ENCODE measurements at places on chromosomes 5 and 9. TPM values are rescaled to one million over a fixed set of nuclear protein-coding genes. Genes with fewer than 3 reads are reported as not detected.
A peak's percentile ranks its signal among the peaks of the same experiment; 100 is the strongest.

Gene BTNL8
- not detected for total RNA-seq

Gene LECT2
- not detected for total RNA-seq

GRCh38 chr9:130639124-130639765, 25.1 kb upstream of the PRDM12 start:
- no peak for DNase-seq

GRCh38 chr5:84535281-84535680, 150.6 kb upstream of the EDIL3 start:
- DNase-seq = no peak

DNA sequence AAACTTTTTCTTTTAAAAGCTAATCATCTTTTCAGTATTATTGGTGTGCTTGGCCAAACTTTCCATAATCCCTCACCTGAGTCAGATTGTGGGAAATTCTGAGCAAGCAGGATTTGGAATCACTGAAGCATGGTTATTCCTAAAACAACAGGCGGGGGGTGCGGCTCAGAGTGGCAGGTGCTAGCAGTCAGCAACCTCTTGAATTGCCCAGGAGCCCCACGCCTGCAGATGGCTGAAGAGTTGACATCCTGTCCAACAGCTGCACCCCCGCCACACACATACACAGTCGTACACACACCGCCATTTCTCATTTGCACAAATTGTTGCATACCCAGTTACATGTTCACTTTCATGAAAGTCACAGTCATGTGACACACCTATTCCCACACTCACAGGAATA, 96.6 kb downstream of the LHX2 start:
- DNase-seq = no peak

DNA sequence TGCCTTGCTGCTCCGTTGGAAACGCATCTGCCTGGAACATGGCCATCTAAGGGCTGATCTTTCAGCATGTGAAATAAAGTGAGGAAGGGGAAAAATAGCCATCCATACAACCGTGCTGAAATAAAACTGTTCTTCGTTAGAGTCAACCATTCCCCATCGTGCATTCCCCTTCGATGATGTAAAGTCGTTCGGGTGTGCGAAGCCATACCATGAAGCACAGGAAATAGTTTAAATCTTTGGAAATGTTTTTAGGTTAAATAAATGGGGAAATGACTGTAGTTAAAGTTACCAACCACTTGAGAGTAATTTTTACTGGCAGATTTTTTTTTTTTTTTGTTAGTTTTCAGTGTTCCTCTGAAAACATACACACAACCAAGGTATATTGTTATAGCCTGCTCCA, 302.5 kb downstream of the SH3GL2 start:
- no peak for DNase-seq

Gene CKS2
- 335 TPM for total RNA-seq

GRCh38 chr5:95070866-95071265, 214.0 kb downstream of the MCTP1 start:
- no peak for DNase-seq

DNA sequence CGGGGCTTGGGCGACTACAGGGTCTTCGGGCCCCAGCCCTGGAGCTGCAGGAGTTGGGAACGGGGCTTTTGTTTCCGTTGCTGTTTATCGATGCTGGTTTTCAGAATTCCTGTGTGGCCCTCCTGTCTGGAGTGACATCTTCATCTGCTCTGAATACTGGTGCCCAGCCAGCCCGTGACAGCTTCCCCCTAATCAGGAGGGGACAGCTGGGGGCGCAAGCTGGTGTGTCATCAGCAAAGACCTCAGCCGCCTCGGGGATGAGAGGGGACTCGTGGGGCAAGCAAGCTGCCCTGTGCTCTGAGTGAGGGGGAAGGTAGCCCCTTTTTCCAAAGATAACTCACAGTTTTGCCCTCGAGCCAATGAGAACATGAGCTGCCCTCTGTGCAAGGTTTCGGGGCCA, 110.7 kb downstream of the RXRA start:
- DNase-seq = no peak

Gene CDH12
- not detected for total RNA-seq

- no peak for DNase-seq
Observed at GRCh38 chr9:75921391-75922127, 31.1 kb downstream of the PCSK5 start.

DNA sequence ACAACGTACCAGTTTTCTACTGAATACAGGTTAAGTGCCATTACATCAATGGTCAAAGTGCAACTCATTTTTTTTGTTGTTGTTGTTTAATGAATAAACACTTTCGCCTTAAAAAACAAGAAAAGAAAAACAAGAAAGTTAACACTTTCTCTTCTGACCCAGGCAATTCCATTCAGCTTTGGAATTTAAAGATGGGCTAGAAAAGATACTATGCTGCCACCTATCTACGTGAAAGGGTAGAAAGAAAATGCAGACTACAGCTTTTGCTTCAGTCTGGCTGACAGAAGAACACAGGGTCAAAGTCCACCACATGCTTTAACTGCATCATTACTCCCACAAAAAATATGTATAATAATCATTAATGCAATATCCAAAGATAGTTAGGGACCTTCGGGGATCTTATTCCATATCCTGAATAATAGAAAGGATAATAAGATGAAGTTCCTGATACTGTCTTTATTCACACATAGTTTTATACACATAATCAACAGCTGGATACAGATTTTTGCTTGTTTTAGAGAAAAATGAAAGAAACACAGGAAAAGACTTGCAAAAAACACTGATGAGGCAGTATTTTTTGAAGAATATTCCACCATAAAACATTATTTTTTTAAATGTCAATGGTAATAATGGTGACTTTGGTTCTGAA, 40.4 kb downstream of the ZDHHC21 start:
- no peak for DNase-seq

DNA sequence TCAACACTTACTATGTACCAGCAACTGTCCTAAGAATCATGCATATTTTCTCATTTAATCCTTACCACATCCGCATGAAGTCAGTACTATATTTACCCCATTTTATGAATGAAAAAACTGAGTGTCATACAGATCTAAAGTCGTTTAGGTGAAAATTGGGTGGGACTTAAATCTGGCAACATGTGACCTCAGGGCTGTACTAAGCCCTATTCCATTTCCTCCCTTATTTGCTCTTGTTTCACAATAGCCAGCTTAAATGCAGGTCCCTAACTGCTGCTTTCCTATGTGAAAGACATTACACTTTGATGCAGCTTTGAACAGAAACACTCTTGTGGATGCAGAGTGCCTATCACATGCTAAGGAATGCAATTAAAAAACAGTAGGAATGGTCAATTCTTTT, 2.5 kb upstream of the RAB14 start:
- no peak for DNase-seq

Gene GALNT12
- total RNA-seq = 0.22 TPM

GRCh38 chr9:89397471-89397870, 79.2 kb downstream of the SECISBP2 start:
- DNase-seq = no peak

- DNase-seq = no peak
Observed at GRCh38 chr9:89715318-89715858, 110.6 kb downstream of the GADD45G start.

DNA sequence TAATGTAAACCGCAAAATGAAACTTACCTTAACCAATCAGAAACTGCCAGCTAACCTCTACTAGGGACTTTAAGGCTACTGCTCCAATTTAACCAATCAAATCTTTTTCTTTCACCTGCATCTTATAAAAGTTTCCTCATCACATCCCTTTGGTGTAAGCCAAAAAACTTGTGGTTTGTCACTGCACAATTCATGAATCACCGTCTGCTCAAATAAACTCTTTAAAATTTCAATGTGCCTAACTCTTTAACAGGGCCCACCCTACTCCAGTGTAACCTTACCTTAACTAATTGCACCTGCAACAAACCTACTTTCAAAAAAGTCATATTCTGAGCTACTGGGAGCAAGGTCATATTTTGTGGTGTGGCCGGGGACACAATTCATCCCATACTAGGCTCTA, 172.2 kb upstream of the GRAMD2B start:
- DNase-seq = no peak

- no peak for DNase-seq
Observed at GRCh38 chr9:71680189-71680980, 87.9 kb downstream of the CEMIP2 start.

GRCh38 chr9:14857449-14858305, 52.6 kb downstream of the FREM1 start:
- DNase-seq = no peak

DNA sequence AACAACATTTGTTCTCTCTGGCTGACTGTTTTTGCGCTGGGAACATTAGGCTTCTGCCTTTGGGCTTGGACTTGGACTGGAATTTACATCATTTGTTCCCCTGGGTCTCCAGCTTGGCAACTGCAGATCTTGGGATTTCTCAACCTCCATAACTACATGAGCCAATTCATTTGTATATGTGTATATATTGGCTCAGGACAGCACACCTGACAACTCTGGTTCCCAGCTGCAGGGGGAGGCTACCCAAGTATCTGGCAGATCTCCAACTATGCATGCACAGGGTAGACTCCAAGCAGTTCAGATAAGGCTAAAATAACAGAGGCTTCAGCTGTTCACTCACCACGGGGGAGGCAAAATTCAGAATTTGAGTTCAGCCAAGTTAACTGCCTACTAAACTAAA, 31.6 kb upstream of the F2RL1 start:
- DNase-seq = peak; percentile 45

GRCh38 chr5:128225245-128226030, 141.9 kb downstream of the SLC12A2 start:
- no peak for DNase-seq

DNA sequence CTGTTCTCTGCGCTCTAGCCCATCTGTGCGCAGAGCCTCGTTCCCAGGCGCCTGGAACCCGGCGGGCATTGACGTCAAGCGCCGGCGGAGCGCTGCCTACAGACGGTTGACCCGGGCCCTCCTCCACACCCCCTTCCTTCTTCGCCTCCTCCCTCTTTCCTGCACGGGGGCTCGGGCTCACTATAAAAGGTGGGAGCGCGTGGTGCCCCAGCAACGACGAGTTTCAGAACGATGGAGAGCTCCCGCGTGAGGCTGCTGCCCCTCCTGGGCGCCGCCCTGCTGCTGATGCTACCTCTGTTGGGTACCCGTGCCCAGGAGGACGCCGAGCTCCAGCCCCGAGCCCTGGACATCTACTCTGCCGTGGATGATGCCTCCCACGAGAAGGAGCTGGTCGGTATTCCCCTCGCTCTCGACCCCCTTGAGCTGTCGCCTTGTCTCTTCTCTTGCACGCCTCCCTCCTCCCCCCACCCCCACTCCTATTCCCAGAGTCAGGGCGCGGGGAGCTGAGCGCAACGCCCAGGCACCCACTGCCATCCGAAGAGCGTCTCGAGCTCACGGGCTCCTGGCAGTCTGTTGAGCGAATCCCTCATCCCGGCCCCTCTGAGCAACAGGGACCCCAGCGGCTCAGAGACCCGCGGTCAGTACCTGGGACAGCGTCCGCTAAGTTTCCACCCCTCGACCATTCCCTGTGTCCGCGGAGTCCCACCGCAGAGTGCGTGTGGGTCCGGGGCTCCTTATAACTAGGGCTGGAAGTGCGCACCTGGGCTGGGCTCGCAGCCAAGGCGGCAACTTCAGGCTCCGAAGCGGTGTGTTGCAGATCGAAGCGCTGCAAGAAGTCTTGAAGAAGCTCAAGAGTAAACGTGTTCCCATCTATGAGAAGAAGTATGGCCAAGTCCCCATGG, at the start of gene CARTPT:
TSS of gene CARTPT (plus strand) at position 213 of the 902 bp plus-strand sequence. CDS start at position 232, 19 bp downstream.
- no peak for DNase-seq

Gene INSL6
- not detected for total RNA-seq

- no peak for DNase-seq
Observed at GRCh38 chr5:88393716-88394535, 125.3 kb upstream of the TMEM161B start.

Measured in MG63 (cell line).